ENCODE measurements at places on chromosomes 12 and 14.

DNA sequence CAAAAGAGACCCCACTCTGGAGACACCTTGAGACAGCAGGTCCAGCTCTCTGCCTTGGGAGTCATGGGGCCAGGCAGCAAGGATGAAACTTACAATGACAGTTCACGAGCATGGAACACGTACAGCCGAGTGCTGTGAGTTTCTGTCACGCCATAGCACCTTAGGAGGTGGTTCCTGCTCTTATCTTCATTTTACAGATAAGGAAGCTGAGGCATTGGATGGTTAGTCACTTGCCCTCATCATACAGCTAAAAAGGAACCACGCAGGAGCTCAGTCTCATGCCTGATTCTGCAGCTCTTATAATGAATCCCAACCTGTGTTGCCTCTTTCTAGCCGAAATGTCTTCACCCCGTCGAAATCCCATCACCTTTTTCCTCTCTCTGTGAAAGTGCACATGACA lies 39.9 kb downstream of the C14orf132 start:
- DNase-seq = no peak

- no peak for DNase-seq
These were observed 2.4 kb upstream of the TCL1B start for GRCh38 chr14:95683793-95684192.

- DNase-seq = no peak
These were observed 230.6 kb downstream of the KSR2 start for GRCh38 chr12:117738233-117738632.

DNA sequence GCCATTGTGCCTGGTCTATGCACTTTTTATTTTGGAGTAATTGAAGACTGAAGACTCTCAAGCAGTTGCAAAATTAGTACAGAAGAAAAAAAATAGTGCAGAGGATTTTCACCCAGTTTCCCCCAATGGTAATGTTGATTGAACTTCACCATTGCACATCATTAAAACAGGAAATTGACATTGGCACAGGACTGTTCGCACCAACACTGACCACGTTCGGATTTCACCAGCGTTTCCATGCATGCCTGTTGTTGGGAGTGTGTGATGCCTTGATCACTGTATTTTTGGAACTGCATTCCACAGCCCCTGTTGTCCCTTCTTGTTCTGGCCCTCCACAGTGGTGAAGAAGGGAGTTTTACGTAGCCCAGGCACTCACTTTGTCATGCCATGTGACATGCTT lies 67.1 kb downstream of the FOXN4 start:
- DNase-seq = no peak

DNA sequence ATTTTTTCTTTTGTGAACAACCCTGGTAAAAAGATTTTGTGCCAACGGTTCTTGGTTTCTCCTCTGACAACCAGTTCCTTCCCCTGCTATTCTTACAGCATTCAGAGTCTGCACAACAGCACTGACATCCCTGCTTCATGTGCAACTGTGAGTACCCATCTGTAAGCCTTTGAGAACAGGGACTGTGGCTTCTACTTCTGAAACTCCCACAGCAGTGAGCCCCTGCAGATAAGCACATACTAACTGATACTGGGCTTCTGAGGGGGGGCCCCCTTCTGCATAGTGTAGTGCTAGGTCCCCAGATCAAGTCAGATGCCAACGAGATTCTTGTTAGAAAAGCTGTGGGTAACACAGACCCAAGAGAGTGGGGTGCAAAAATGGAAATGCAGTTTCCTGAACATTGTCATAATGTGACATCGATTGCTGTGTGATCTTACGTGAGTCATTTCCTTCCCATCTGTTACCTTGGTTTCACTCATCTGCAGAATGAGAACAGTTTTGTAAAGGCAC lies 11.1 kb upstream of the NINJ2 start:
- DNase-seq = no peak

Measured in right forelimb (tissue), 1 donor.